Posterior cingulate gyrus (tissue), 11 donors: ENCODE measurements at places on chromosomes 1 and 21.

GRCh38 chr1:245091818-245092637, 62.8 kb upstream of the KIF26B start:
- DNase-seq = no peak

GRCh38 chr1:69535490-69535889, 32.2 kb upstream of the LRRC7 start:
- no peak for DNase-seq

- DNase-seq = no peak
These were observed 44.7 kb downstream of the SLC44A3 start for GRCh38 chr1:94864821-94865220.

DNA sequence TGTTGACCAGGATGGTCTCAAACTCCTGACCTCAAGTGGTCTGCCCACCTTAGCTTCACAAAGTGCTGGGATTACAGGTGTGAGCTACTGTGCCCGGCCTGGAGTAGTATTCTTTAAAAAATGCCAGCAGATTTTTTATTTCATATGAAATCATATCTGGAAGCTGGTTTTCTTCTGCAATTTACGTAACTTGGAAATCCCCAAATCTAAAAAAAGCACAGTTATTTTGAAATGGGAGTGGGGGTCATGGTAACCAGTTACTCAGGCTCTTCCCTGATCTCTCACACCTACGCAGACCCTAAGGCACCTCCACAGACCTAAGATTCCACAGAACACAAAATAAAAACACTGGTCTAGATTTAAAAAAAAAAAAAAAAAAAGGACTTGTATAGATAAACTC, 219.8 kb downstream of the DAB1 start:
- no peak for DNase-seq

DNA sequence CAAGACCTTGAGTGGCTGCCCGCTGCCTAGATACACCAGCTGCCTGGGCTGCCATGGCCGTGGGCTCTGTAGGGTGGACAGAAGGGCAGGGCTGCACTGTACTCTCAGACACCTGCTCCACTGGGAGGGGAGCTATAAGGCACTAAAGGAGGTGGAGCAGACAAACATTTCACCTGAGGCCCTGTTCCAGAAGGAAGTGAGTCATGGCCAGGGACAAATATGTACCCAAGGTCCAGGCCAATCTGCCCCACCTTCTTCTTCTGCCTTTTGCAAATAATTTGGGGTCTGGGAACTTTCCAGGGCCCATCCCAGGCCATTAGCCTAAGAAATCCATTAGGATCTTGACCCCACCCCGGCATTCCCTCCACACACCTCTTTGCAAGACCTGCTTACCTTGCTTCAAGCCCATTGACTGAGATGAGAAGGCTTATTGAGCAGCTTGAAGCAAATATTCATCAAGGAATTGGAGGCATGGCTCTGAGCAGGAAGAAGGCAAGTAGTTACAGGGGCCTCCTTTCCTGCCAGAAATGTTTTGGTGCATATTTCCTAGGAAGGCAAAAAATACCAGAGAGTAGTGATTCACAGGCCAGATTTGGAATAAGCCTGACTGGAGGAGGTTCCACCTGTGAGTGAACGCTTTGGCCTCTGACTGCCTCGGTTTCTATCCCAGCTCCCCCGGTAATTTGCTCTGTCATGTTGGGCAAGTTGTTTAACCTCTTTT, at the start of gene CAPN8:
CAPN8 (minus strand) TSS at position 110 of the 721 bp plus-strand sequence; CDS start at position 55, 55 bp downstream.
- no peak for DNase-seq

- no peak for DNase-seq
These were observed 22.3 kb upstream of the MOB3C start for GRCh38 chr1:46638921-46639320.

- peak; percentile 88 for DNase-seq
These were observed at the start of gene ADAMTS1 for GRCh38 chr21:26845066-26845758. TSS of gene ADAMTS1 (minus strand) at chr21:26845409. CDS start at chr21:26844954, 455 bp downstream.

- DNase-seq = no peak
These were observed 79.9 kb downstream of the DMRTA2 start for GRCh38 chr1:50343323-50343722.

DNA sequence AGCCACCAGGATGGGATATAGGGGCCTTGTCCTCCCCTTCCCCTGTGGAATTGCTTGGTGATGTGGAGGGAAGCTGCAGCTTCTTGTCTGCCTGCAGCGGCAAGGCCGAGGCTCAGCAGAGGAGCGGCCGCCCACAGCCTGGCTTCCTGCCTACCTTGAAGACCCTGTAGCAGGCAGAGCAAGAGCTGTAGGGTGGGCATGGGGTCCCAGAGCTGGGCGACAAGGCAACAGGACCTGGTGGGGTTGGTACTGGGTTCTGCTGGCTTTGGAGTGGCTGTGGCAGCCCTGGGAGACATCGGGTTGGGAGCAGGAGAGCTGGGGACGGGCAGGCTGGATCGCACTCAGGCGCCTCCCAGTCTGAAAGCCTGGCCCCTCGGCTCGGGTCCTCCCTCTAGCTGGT, 5.7 kb upstream of the GPR153 start:
- no peak for DNase-seq

GRCh38 chr1:93595266-93595665, 86.4 kb downstream of the BCAR3 start:
- DNase-seq = no peak

DNA sequence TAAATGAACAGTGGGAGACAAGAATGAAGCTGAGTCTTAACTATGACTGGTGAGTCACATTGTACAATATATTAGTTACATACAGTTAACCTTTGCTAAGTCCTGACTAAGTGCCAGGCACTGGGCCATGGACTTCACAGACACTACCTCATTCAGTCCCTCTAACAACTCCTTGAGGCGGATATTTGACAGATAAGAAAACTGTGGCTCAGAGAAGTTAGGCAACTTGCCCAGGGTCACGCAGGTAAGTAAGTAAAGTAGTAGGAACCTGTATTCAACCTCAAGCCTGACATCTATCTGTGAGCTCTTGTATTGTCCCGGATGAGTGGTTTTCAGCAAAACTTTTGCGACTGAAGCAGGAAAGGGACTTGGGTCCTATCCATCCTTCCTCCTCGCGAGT, 62.1 kb downstream of the GNG12 start:
- DNase-seq = no peak

DNA sequence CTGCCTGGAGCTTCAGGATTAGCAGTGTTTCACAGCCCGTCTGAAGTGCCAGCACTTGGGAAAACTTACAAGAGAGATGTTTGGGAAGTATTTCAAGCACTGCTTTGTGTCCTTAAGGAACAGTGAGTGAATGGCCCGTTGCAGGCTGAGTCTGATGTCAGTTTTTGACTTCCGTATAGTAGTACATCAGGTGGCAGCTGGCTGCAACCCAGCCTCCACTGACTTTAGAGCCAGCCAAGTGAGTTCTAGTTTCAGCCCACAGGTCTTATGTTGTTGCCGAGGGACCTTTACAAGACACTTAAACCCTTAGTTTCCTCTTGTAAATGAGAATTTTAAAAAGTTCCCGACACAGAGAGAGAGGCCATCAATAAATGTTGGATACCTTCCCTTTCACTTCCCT, 35.0 kb downstream of the UCK2 start:
- no peak for DNase-seq

- DNase-seq = no peak
These were observed 169.4 kb downstream of the RASAL2 start for GRCh38 chr1:178263341-178263740.

DNA sequence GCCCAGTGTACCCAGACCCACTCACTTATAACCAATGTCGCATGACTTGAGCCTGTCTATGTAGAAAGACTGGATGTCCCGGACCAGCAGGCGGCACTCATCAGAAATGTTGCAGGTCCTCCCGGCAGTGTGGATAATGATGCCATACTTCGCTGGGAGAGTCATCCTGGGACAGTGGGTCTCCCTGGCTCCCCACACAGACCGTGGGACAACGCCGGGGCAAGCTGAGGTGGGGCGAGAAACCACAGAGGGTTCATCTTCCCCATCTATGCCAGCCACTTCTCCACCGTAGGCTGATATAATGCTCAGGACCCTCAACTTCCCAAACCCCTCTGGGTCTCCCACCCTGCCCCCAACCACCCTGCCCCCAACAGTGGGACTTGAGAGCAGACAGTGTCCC, 8.3 kb downstream of the PGLYRP4 start:
- DNase-seq = no peak

- peak; percentile 18 for DNase-seq
These were observed 532 bp downstream of the ERO1B start for GRCh38 chr1:236281198-236281653.

GRCh38 chr1:226404904-226405222, 3.0 kb downstream of the PARP1 start:
- DNase-seq = no peak

- DNase-seq = no peak
These were observed 402.7 kb downstream of the LTN1 start for GRCh38 chr21:28590026-28590425.

- peak; percentile 29 for DNase-seq
These were observed 456 bp upstream of the SMYD2 start for GRCh38 chr1:214280386-214281020.

GRCh38 chr1:25854554-25854953, 4.7 kb downstream of the AUNIP start:
- no peak for DNase-seq

DNA sequence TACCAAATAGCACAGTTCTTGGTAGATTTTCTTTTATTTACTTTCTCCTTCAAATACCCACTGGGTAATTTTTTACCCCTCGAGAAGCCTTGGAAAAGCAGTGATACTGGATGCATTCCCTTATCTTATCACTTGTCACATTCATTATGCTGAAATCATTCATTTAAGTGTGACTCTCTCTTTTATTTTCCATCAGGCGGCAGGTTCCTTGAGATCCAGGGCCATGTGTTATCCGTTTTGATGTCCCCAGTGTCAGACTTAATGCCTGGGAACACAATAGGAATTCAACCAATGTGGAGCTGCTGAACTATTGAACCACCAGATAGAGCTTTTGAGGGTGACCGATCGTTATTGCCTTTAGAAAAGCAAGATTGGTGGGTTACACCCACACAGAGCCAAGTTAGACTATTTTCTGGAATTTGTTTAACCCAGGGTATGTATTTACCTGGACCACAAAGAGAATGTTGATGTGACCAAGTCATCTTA, 51.5 kb upstream of the ATP5PO start:
- no peak for DNase-seq

- no peak for DNase-seq
These were observed 588.1 kb downstream of the DPYD start for GRCh38 chr1:97332716-97333115.

DNA sequence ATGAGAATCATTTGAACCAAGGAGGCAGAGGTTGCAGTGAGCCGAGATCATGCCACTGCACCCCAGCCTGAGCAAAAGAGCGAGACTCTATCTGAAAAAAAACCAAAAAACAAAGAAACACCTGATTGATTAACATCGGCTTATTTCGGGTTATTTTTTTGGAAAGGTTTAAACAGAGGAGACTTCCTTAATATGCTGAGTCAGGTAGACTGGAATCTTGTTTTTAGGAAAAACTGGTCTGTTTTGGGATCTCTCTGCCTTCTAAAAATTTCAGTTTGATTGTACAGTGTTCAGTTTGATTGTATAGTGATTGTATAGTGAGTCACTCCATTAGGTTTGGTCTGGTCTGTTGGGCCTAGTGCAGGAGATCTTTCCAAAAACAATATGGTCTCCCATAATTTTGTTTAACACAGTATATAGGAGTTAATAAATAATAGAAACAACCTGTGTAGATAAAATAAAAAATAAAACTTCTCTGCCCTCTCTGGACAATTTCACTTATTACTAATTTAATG, 196.3 kb upstream of the CHRM3 start:
- DNase-seq = no peak

- no peak for DNase-seq
These were observed 660 bp downstream of the PGBD5 start for GRCh38 chr1:230425252-230426091.

DNA sequence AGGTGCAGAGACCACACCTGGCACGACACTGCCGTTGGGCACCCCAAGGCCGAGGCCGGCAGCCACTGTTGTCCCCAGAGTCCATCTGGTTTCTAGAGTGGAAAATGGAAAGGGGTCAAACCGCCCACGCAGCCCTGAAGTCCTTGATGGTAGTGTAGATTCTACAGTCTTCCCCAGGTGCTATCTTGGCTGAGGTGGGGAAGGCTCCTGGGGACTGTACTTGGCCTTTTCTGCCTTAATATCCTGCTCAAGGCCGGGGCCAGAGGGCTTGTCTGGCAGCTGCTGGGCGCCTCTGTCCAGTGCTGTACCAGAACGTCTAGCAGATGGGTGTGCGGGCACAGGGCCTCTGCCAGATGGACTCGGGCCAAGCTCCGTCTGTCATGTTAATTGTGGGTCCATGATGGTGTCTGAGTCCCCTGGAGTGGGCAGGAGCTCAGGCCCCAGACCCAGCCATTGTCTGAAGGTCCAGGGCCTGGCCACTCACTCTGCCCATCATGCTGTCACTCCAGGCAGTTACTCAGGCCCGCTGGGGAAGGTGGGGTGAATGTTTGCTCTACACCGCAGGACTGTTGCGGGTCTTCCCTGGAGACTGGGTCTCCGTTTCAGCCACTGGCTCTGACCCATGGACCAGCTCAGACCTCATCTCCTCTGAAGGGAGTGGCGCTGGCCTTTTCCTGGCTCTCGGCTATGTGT, 161.9 kb upstream of the COL6A1 start:
- no peak for DNase-seq

- no peak for DNase-seq
These were observed 53.7 kb upstream of the ZNF326 start for GRCh38 chr1:89941110-89941766.

- DNase-seq = no peak
These were observed 28.1 kb upstream of the RGS5 start for GRCh38 chr1:163230827-163231226.

- no peak for DNase-seq
These were observed 146.0 kb upstream of the JUN start for GRCh38 chr1:58929671-58930325.

DNA sequence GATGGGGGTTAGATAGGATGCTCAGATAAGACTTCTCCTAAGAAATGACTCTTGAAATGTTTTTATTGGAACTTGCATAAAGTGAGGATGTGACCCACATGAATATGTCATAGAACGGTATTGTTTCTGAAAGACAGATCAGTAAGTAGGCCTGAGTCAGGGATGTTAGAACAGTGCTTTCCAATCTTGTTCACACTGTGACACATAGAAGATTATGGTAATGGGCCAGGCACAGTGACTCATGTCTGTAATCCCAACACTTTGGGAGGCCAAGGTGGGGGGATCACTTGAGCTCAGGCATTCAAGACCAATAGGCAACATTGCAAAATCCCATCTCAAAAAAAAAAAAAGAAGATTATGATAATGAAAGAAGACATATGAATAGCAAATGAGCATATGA, 32.9 kb downstream of the FMO4 start:
- no peak for DNase-seq

- DNase-seq = no peak
These were observed 35.2 kb upstream of the MAGOH start for GRCh38 chr1:53273526-53273925.
